Brain pericyte (primary cell): ENCODE measurements at places on chromosomes 4 and X.

GRCh38 chr4:93814722-93815121, 13.8 kb upstream of the ATOH1 start:
- no peak for DNase-seq

DNA sequence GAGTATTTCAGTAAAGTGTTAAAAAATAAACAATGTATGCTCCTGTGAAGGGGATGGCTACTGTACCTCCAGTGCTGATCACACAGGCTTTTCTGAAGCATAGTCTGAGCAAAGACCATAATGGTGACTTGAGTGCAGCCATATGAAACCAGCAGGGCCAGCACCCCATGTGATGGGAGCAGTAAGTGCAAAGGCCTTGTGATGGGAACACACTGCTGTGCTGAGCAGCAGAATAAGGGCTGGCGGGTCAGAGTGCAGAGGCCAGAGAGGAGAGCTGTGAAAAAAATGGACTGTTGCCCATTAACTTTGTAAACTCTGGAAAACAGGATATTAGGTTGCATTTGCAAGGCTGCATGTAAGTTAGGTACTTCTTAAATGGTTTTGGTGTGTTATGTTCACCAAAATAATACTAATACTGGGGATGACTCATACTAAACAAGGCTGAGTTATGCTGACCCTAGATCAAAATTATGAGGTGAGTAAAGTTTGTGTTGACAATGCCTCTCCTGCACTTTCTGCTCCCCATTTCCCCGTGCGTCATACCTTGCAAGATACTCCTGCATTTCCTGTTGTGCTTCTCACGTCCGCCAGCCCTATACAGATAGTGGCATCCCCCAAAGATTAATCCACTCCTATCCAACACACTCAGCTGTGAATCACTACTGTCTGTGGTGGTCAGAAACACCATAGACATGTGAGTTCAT, 67.0 kb upstream of the FAM9A start:
- DNase-seq, result no peak

- DNase-seq, result no peak
Observed at GRCh38 chr4:97952763-97953162, 190.5 kb downstream of the STPG2 start.

GRCh38 chrX:96861661-96862060, 22.0 kb upstream of the RPA4 start:
- no peak for DNase-seq

- DNase-seq, result no peak
Observed at GRCh38 chrX:49972328-49972860, 50.0 kb downstream of the CLCN5 start.

DNA sequence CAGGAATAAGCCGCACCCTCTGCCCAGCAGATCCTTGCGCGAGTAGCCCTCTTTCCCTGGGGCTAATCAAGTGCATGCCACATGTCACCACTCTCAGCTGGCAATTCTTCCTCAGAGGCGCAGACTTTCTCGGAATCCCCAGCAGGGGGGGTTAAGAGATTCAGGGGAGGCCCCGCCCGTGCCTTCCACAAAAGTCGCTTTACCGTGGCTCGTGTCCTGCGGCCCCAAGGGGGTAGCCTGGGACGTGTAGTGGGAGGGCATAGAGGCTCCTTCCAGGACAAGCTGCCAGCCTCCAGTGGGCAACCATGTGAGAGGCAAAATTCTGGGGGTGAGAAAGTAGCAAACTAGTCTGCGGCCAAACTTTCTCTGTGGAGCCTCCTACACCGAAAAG, 652 bp downstream of the SRPX start:
- DNase-seq, result no peak

- DNase-seq, result no peak
Observed at GRCh38 chrX:2423282-2423681, 77.5 kb downstream of the DHRSX start.

DNA sequence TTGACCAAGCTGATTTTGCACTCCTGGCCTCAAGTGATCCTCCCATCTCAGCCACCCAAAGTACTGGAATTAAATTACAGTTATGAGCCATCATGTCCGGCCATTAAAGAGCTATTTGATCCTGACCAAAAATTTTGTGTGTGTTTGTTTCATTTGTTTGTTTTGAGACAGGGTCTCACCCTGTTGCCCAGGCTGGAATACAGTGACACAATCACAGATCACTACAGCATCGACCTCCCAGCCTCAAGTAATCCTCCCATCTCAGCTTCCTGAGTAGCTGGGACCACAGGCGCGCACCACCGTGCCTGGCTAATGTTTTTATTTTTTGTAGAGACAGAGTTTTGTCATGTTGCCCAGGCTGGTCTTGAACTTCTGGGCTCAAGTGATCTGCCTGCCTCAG, 82.9 kb upstream of the RBPJ start:
- DNase-seq, result no peak

GRCh38 chrX:146967306-146967705, 152.8 kb upstream of the CXorf51A start:
- DNase-seq, result no peak

DNA sequence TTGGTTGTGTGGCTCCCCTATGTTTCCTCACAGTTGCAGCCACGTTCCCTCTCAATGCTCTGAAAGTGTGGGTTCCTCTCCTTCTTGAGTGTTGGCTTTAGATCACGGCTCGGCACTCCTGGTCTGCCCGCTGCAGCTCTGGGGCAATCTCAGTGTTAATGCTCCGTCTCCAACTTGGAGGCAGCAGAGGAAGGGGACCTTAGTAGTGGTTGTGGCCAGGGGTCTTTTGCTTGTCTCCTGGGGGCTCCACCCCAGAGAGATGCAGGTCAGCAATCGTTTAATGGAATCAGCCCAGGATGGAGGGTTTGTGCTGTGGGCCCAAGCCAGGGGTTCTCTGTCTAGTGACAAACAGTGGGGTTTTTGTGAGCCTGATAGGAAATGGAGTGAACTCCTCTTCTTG, 849.4 kb upstream of the DIAPH2 start:
- no peak for DNase-seq

GRCh38 chr4:67049446-67049845, 495.9 kb downstream of the CENPC start:
- no peak for DNase-seq

GRCh38 chr4:17934286-17934685, 87.3 kb downstream of the LCORL start:
- no peak for DNase-seq

- no peak for DNase-seq
Observed at GRCh38 chr4:84529169-84529751, 30.2 kb upstream of the NKX6-1 start.

- no peak for DNase-seq
Observed at GRCh38 chr4:112508356-112508755, 7.6 kb downstream of the NEUROG2 start.

DNA sequence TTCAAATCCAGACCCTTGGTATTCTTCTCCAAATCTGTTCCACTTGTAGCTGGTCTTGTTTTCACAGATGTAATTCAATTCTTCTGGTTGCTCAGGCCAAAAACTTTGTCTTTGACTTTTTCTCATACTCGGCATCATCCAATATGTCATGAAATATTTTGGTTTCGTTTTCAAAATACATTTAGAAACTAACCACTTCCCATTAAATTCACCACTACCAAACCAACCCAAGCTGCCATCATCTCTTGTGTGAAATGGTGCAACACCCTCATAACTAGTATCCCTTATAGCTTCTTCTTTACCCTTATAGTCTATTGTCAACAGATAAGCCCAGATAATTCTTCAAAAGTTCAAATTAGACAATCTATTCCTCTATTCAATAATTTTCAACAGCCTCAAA, 192.1 kb downstream of the PRR32 start:
- DNase-seq, result no peak

DNA sequence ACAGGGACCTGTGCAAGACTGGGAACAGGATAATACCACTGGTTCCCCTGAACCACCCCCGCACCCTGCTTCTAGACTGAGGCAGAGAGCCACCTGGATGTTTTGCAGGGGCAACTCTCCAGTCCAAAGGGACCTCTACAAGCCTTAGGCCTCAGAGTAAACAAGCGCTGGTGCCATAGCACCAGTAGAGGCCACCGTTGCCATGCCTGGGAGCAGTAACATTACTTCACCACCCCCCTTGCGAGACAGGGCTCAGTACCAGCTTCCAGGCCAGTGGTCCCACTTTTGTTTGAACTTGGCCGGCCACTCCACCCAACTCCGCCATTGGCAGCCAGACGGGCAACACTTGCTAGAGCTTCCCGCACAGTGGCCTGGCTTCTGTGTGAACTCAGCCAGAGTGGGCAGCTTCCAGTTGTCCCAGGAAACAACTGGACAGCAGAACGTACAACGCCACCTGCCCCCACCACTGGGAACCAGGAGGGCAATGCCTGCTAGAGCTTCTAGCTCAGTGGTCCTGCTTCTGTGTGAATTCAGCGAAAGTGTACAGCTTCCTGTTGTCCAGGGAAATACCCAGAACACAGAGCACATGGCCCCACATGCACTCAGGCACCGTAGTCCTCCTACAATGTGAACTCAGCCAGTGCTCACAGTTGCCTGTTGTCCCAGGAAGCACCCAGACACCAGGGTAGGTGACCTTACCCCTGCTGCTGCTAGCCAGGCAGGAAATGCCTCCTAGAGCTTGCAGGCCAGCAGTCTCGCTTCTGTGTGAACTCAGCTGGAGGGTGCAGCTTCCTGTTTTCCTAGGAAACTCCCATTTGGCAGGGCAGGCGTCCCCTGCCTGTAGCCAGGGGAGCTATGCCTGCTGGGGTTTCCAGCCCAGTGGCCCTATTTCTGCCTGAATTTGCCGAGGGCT, 39.9 kb upstream of the PCDH19 start:
- no peak for DNase-seq

GRCh38 chr4:89008166-89008565, 48.8 kb downstream of the FAM13A start:
- DNase-seq, result no peak

- no peak for DNase-seq
Observed at GRCh38 chr4:24266951-24267722, 317.2 kb downstream of the DHX15 start.

DNA sequence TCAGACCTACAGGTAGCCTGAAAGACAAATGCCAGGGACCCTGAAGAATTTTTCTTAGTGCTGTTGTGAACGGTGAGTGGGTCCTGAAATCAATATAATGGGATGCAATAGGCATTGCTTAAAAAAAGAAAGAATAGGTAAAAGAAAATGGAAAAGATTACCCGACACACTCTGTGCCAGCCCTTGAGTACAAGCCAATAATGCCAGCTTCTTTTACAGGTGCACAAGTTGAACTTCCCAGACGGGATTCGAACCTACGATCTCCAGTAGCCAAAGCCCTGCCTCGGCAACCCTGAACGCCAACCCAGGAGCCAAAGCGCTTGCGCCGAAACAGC, 24.7 kb upstream of the GLOD5 start:
- DNase-seq, result no peak

DNA sequence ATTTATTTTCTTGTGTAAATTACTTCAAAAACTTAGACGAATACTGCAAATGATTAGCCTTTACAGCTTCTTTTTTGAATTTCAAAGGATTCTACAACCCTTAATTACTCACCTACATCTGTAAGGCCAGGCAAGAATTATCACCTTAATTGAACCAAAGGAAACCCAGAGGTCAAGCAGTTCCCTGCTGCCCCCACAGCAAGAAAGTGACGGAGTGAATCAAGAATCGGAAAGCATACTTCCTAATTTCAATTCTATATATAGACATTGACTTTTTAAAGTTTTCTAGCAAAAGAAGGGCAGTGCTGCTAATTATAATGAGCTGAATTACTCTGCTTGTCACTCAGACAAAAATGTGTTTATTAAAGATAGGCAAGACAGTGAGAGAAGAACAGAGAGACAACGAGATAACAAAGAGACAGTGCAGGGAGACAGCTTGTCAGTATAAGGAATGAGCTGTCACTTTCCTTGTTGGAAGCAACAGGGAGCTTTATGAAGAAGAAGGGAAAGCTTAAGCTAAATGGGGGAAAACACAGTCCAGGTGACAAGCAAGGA, 47.5 kb upstream of the SPANXN4 start:
- DNase-seq, result no peak

- DNase-seq, result no peak
Observed at GRCh38 chrX:17078031-17078720, 131.7 kb downstream of the REPS2 start.

GRCh38 chr4:80336582-80336981, 1.1 kb downstream of the CFAP299 start:
- DNase-seq, result no peak

- no peak for DNase-seq
Observed at GRCh38 chr4:93561842-93562241, 266.7 kb upstream of the ATOH1 start.

- DNase-seq, result no peak
Observed at GRCh38 chr4:8578717-8579116, 1.5 kb upstream of the GPR78 start.

DNA sequence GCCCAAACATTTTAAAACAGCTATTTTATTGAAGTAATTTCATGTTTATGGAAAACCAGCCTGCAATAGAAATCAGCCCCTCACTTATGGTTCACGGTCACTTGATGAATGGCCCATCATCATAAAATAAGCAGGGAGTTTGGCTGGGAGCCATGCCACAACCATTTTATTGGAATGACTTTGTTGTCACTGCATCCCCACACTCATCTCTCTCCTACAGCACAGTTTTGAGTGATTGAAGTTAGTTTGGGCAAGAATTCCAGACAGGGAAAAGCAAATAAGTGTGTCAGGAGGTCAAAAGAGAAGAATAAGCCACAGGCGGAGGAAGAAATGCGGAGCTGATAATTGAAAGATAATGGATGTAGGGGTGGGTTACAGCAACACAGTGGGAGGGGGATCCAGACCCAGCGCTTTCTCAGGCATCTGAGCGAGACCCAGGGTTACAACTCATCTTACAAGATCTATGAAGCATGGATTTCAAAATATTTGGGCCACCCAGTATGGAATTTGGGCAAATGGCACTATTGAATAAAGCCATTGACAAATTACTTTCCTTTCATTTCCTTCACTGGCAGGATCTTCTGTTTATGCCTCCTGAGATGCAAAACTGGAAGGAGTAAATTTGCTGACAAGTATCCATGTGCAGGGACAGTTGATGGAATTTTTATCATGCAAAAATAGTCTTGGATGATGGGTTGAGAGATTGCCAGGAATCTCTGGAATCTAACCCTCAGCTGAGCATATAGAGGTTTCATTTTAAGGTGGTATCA, 100.8 kb downstream of the SHROOM3 start:
- no peak for DNase-seq

GRCh38 chr4:169418846-169419245, 148.1 kb upstream of the SH3RF1 start:
- DNase-seq, result no peak

- DNase-seq, result no peak
Observed at GRCh38 chr4:89579771-89580170, 257.2 kb downstream of the SNCA start.

GRCh38 chrX:11704725-11705495, 39.2 kb upstream of the ARHGAP6 start:
- DNase-seq, result no peak

DNA sequence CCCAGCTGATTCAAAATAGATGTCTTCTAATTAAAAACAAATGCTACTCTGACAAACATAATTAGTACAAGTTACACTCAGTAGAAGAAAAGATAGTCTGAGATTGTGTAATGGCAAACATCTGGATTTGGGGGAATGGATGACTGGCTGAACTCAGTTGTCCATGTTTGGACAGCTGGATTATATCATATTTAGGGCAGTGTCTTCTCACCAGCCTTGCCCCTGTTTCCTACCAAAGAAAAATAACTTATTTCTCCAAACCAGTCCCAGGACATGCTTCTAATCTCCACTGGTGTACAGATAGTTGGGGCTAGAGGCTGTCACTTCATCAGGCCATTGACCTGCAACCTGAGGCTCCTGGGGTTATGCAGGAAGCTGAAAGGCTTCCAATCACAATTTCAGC, 237.3 kb downstream of the USP46 start:
- DNase-seq, result no peak

GRCh38 chrX:16148896-16149295, 18.4 kb upstream of the MAGEB17 start:
- no peak for DNase-seq

- DNase-seq, result no peak
Observed at GRCh38 chrX:13778916-13779315, 38.0 kb downstream of the GPM6B start.

- no peak for DNase-seq
Observed at GRCh38 chr4:156718226-156718625, 253.4 kb downstream of the PDGFC start.
